ENCODE measurements at places on chromosomes 5 and 9. TPM values are rescaled to one million over a fixed set of nuclear protein-coding genes. Genes with fewer than 3 reads are reported as not detected.

The IGFBPL1 gene
- total RNA-seq = 1.3 TPM

The NUTM2G gene
- total RNA-seq = not detected

The ADAMTS12 gene
- 1.7 TPM for total RNA-seq

The SPINK14 gene
- not detected for total RNA-seq

The ARHGEF28 gene
- 2.9 TPM for total RNA-seq

The CEP120 gene
- total RNA-seq = 11.1 TPM

The IL13 gene
- total RNA-seq = not detected

DNA sequence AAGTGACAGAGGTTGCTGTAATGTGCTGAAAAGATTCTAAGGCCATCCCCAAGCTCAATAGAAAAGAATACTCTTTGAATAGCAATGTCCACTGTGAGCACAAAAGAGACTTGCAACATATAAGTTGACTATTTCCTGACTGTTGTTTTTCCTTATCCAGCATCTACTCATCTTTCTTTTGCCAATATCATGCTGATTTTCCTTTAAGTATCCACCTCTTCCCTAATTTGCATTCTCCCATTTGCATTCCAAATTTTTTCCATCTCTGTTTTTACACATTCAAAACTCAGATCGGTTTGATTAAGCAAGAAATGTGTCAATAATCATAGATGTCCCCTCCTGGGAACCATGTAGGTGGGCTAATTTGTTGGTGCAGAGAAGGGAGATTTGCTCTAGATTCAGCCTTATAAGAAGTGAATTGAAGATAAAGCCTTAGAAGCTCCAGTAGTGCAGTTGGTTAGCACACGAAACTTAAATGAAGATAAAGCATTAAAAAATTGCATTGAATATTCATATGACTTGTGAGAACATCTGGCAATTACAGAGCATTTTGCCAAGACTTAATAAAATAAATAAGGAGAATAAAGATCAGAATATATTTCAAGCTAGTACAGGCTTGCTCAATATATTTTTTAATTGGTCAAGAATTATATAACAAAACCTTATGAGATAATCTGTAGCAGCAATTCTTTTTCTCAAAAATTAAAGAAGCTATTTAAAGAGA, 267.6 kb downstream of the TMEM167A start:
- H3K4me3 ChIP-seq = no peak overlapping the region
- DNase-seq = no peak
- no peak overlapping the region for H3K27ac ChIP-seq
- no peaks in the 10 kb centered on the region for H3K4me1 ChIP-seq

DNA sequence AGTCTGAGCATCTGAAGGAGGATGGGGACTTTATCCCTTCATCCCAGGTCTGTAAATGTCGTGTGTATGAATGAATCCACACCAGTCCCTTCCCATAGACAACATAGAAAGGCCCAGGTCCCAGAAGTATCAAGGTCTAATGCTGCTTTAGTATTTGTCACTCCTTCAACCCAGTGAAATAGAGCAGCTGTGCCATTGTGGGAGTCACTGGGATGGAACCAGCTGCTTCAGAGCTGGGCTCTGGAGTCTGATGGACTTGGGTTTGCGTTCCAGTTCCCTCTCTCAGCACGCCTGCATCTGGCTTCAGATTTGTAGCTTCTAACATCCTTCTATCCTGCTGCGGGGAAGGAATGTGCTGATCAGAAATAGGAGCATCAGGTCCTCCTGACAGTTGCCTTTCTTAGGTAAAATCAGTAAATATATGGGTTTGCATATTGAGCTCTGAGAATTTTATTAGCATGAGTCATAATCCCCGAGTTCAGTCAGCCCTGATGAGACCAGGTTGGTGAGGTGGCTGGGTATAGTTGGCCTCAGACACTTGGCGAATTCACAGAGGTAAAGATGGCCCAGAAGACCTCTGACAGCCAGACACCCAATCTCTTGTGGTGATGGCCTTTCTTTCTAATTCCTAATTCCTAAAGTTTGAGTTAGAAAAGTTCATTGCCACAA, 10.1 kb downstream of the ACO1 start:
- H3K27me3 ChIP-seq = no peaks in the 10 kb centered on the region
- no peak for DNase-seq
- H3K36me3 ChIP-seq = no peaks in the 10 kb centered on the region
- peaks cover 15% of the 10 kb centered on the region for H3K4me1 ChIP-seq
- H3K27ac ChIP-seq = no peak overlapping the region
- H3K4me3 ChIP-seq = no peak overlapping the region

- H3K27ac ChIP-seq = no peak overlapping the region
- DNase-seq = no peak
- no peaks in the 10 kb centered on the region for H3K4me1 ChIP-seq
- H3K36me3 ChIP-seq = peaks cover 26% of the 10 kb centered on the region
- H3K4me3 ChIP-seq = no peak overlapping the region
- H3K27me3 ChIP-seq = peaks cover 13% of the 10 kb centered on the region
These were observed 5.1 kb upstream of the AHRR start for GRCh38 chr5:316210-317085.

DNA sequence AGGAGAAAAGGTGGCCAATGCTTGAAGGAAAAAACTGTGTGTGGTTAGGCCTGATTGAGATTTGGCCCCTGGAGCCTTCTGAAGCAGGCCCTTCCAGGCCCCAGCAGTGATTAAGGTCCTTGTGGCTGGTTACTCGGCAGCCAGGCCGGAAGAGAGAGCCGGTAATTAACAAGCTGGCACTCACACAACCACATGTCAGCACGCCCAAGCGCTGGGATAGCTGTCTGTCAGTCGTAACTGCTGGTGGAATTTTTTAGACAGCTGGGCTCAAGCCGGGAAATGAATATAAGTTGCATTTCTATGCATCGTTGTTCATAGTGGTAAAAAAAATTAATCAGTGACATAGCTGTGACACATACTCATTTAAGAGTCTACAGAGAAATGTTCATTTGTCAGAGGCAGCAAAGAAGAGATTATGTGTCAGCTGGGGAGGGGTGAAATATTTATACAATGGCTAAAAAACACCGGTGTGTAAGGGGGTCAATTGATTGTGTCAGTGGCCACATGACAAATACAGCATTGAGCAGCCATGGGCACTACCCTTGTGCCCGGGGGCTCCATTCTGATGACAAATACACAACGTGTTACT, 13.7 kb upstream of the ARAP3 start:
- H3K27me3 ChIP-seq = no peaks in the 10 kb centered on the region
- no peaks in the 10 kb centered on the region for H3K36me3 ChIP-seq
- no peak overlapping the region for H3K27ac ChIP-seq
- DNase-seq = no peak

- H3K36me3 ChIP-seq = no peaks in the 10 kb centered on the region
- no peak for DNase-seq
- H3K4me3 ChIP-seq = no peak overlapping the region
- no peaks in the 10 kb centered on the region for H3K4me1 ChIP-seq
These were observed 33.4 kb upstream of the PCA3 start for GRCh38 chr9:76730801-76731200.

GRCh38 chr5:4083591-4084337, 488.1 kb downstream of the IRX1 start:
- H3K27me3 ChIP-seq = no peaks in the 10 kb centered on the region
- H3K36me3 ChIP-seq = no peaks in the 10 kb centered on the region

DNA sequence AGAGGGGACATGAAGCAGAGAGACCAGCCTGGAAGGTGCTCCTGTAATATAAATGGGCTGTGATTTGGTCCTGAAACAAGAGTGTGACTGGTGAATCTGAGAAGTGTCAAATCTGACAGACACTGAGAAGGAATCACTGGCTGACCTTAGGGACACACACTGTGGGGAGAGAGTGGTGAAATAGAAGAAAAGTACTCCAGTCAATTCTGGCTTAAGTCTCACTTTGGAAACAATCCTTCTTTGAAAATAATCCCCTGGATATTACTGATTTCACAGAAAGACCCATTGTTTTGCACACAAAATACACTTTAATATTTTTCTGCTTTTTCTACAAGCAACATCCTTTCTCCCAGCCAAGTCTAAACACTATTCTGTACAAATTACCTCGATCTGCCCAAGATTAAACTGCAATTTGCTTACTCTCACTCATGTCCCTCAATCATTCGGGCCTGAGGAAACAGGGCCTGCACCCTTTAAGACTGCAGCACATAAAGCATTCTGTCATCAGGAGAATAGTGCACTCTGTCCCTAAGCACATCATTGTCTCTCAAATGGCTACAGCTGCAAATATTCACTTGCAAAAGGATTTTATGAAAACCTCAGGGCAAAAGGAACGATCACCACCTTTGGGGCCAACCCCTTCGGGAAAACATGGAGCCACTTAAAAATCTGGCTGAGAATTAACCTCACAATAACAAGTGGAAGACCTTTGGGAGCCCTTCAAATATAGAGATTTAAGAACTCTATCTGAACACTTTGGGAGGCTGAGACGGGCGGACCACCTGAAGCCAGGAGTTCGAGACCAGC, 68.6 kb downstream of the MAPKAP1 start:
- DNase-seq = no peak
- no peaks in the 10 kb centered on the region for H3K36me3 ChIP-seq
- H3K4me3 ChIP-seq = no peak overlapping the region
- H3K27ac ChIP-seq = no peak overlapping the region
- peaks cover 16% of the 10 kb centered on the region for H3K4me1 ChIP-seq

DNA sequence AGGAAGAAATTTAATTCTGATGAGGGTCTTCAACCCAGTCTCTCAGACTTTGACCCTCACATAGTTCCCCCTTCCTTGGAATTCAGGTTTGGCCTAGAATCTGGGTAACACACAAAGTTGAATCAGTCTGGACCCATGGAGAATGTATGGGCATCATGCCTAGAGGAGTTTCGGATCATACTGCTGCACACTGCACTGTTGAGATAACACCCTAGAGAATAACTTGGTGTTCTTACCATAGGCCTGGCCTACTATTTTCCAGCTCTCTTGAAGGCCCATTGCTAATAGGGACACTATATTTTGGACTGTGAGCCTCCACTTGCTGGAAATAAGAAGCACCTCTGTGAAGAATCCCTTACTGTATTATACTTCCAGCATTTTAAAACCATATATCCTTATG, 413.5 kb downstream of the PLK2 start:
- no peak overlapping the region for H3K4me3 ChIP-seq
- H3K27ac ChIP-seq = no peak overlapping the region
- no peak for DNase-seq
- H3K27me3 ChIP-seq = no peaks in the 10 kb centered on the region
- H3K4me1 ChIP-seq = peaks cover 6% of the 10 kb centered on the region

DNA sequence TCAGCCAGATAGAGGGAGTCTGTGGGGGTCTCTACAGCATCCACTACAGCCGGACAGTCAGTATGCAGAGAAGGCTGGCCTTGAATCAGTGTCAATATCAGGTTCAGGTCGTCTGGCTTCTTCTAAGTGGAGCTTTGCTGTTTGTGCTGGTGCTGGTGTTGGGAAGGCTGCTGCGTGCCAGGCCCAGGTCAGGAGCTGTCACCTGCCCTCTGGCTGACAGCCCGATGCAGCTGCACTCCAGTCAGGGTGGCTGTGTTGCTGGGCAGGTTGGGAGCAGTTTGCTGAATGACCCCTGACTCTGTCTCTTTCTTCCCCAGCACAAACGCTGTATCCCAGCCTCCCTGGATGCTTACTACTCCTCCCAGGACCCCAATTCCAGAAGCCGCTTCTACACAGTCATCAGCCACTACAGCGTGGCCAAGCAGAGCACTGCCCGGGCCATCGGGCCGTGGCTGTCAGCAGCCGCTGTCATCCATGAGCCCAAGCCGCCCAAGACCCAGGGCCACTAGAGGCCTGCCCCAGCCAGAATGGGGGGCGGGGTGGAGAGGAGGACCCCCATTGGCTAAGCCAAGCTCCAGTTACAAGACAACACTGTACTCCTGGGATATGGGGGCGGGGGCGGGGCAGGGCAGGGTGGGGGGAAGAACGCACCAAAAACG, 61.6 kb downstream of the NSG2 start:
- no peak overlapping the region for H3K27ac ChIP-seq
- no peak overlapping the region for H3K4me3 ChIP-seq
- DNase-seq = no peak
- no peaks in the 10 kb centered on the region for H3K4me1 ChIP-seq

- H3K27ac ChIP-seq = no peak overlapping the region
- no peaks in the 10 kb centered on the region for H3K36me3 ChIP-seq
- H3K27me3 ChIP-seq = no peaks in the 10 kb centered on the region
These were observed 144.7 kb downstream of the GABBR2 start for GRCh38 chr9:98563988-98564387.

- DNase-seq = no peak
- no peaks in the 10 kb centered on the region for H3K27me3 ChIP-seq
- H3K4me1 ChIP-seq = no peaks in the 10 kb centered on the region
- H3K36me3 ChIP-seq = no peaks in the 10 kb centered on the region
- H3K27ac ChIP-seq = no peak overlapping the region
- no peak overlapping the region for H3K4me3 ChIP-seq
These were observed 349.3 kb upstream of the TLE4 start for GRCh38 chr9:79222483-79222882.

DNA sequence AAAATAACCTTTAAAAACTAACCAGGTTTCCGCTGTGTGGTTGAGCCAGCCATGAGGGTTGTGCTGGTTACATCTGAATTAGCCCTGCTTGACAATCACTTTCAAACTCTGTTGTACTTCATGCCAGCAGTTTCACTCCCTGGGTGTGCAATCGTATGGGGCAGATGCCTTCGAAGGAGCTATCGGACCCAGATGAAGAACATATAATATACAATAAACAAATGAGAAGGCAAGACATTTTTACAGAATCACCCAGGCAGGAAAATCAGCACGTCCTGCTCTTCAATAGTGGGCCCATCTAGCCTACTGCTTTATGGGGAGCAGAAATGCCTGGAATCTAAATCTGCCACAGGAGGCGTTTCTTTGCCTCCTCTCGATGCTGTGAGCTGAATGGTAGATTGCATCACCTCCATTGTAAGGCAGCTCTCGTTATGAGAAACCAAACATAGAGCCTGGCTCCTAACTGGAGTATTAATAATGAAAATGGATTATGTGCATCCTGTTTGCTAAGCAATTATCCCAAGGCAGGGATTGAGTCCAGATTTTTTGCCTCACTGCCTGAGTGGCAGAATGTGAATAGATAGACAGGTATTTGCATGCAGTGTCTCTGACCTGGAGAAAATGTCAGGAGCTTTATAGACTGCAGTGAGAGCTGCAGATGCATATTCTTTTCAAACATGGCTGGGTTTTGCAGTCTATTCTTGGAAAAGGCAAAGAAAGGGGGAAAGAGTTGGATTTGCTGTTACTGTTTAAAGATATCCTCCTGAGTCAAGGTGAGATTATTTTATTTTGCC, 143.3 kb upstream of the SMARCA2 start:
- no peak overlapping the region for H3K27ac ChIP-seq
- H3K4me1 ChIP-seq = no peaks in the 10 kb centered on the region
- H3K4me3 ChIP-seq = no peak overlapping the region
- no peaks in the 10 kb centered on the region for H3K36me3 ChIP-seq
- no peak for DNase-seq

- no peak overlapping the region for H3K27ac ChIP-seq
- H3K4me1 ChIP-seq = no peaks in the 10 kb centered on the region
- no peak overlapping the region for H3K4me3 ChIP-seq
- H3K36me3 ChIP-seq = no peaks in the 10 kb centered on the region
- DNase-seq = peak; percentile 32
These were observed 178.4 kb downstream of the MACROH2A1 start for GRCh38 chr5:135220394-135221186.

- H3K4me3 ChIP-seq = no peak overlapping the region
- H3K36me3 ChIP-seq = no peaks in the 10 kb centered on the region
- no peaks in the 10 kb centered on the region for H3K4me1 ChIP-seq
- H3K27ac ChIP-seq = no peak overlapping the region
- peak; percentile 68 for DNase-seq
These were observed 79.6 kb upstream of the RNU6ATAC start for GRCh38 chr9:134243778-134244467.

- no peaks in the 10 kb centered on the region for H3K27me3 ChIP-seq
- DNase-seq = no peak
- H3K4me3 ChIP-seq = no peak overlapping the region
- no peaks in the 10 kb centered on the region for H3K36me3 ChIP-seq
These were observed 82.4 kb upstream of the SELENOP start for GRCh38 chr5:42894057-42894456.
